Muscle of leg (tissue), 16 donors: ENCODE measurements at places on chromosomes 7 and 10. TPM values are rescaled to one million over a fixed set of nuclear protein-coding genes. Genes with fewer than 3 reads are reported as not detected.

PNLIPRP2 gene
- total RNA-seq = 0.49 TPM

EPDR1 gene
- total RNA-seq = 89.8 TPM

AKR1D1 gene
- total RNA-seq = not detected

EGR2 gene
- 1.5 TPM for total RNA-seq

CALHM2 gene
- 10.5 TPM for total RNA-seq

TRA2A gene
- total RNA-seq = 28.1 TPM

ZFAND4 gene
- 12.2 TPM for total RNA-seq

PCDH15 gene
- total RNA-seq = 0.27 TPM

CALML5 gene
- total RNA-seq = not detected

TUBAL3 gene
- total RNA-seq = 0.09 TPM

SGCE gene
- 150 TPM for total RNA-seq
